ENCODE measurements at places on chromosomes 12 and 14. TPM values are rescaled to one million over a fixed set of nuclear protein-coding genes. Genes with fewer than 3 reads are reported as not detected.

- H3K36me3 ChIP-seq = no peaks in the 10 kb centered on the region
- no peaks in the 10 kb centered on the region for H3K27me3 ChIP-seq
- H3K4me1 ChIP-seq = no peaks in the 10 kb centered on the region
- no peak overlapping the region for H3K27ac ChIP-seq
Measured at GRCh38 chr14:95302667-95303506, 16.8 kb downstream of the CLMN start.

- no peaks in the 10 kb centered on the region for H3K27me3 ChIP-seq
- DNase-seq = peak; percentile 8
- H3K27ac ChIP-seq = no peak overlapping the region
- no peaks in the 10 kb centered on the region for H3K4me1 ChIP-seq
- H3K36me3 ChIP-seq = no peaks in the 10 kb centered on the region
Measured at GRCh38 chr12:44972746-44973421, 78.0 kb downstream of the DBX2 start.

DNA sequence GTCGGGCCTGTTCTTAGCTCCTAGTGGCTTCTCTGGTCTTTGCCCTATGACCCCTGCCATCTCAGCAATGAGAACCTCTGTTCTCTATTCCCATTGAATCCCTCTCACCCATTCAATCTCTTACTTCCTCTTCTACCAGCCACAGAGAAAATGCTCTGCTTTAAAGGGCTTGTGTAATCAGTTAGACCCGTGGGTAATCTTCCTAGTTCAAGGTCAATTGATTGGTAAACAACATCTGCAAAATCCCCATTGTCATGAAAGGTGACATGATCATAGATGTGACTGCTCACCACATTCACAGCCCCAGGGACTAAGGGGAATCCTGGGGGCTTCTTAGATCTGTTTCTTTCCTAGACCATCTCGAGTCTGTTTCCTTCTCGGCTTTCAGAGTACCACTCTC is 7.2 kb upstream of the CCDC197 start:
- no peaks in the 10 kb centered on the region for H3K4me1 ChIP-seq
- no peak for DNase-seq
- no peaks in the 10 kb centered on the region for H3K36me3 ChIP-seq
- H3K4me3 ChIP-seq = no peak overlapping the region
- H3K27me3 ChIP-seq = no peaks in the 10 kb centered on the region

Gene KCNMB4
- total RNA-seq = 3.4 TPM

Gene HCAR3
- 0.47 TPM for total RNA-seq

DNA sequence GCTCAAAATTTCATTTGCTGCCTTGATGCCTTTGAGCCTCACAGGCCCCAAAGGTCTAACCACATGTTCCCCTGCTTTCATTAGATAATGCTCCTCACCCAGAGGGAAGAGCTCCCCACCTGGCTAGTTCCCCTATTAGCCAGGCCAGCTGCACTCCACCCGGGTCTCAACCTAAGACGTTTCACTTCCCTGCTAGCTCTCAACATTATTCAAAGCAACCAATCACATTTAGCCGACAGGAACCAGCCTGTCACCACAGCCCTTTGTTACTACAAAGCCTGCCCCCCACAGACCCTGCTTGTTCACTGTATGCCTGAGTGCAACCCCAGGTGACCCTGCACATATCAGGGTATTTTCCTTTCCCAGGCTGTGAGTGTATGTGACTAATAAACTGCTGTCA is 78.6 kb downstream of the SLC15A5 start:
- H3K4me1 ChIP-seq = no peaks in the 10 kb centered on the region
- no peak for DNase-seq
- H3K36me3 ChIP-seq = no peaks in the 10 kb centered on the region
- no peak overlapping the region for H3K27ac ChIP-seq

DNA sequence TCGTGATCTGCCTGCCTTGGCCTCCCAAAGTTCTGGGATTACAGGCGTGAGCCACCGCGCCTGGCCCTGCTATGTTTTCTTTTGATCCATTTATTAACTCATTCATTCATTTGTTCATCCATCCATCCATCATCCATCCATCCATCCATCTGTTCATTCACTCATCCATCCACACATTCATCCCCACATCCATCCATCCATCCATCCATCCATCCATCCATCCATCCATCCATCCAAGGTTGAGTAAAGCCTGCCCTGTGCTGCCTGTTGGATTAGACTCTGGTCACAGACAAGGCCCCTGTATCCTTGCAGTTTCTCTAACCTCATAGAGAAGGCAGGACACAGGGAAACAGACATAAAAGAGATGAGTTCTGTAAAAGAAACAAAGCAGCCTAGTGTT is 44.9 kb downstream of the DNAH10 start:
- no peaks in the 10 kb centered on the region for H3K36me3 ChIP-seq
- no peak overlapping the region for H3K27ac ChIP-seq
- DNase-seq = no peak
- no peaks in the 10 kb centered on the region for H3K4me1 ChIP-seq

- H3K27me3 ChIP-seq = no peaks in the 10 kb centered on the region
- no peak overlapping the region for H3K27ac ChIP-seq
- no peaks in the 10 kb centered on the region for H3K4me1 ChIP-seq
Measured at GRCh38 chr12:70555081-70555480, 82.1 kb downstream of the PTPRB start.
